CD4-positive, alpha-beta memory T cell (primary cell): ENCODE measurements at places on chromosomes 2 and 18. TPM values are rescaled to one million over a fixed set of nuclear protein-coding genes. Genes with fewer than 3 reads are reported as not detected.

GRCh38 chr2:240916571-240917008, 10.5 kb downstream of the CROCC2 start:
- H3K4me1 ChIP-seq, result no peaks in the 10 kb centered on the region
- H3K4me3 ChIP-seq, result no peak overlapping the region
- no peaks in the 10 kb centered on the region for H3K36me3 ChIP-seq
- DNase-seq, result no peak

Gene RPRM
- polyA plus RNA-seq, result 0.97 TPM

GRCh38 chr18:24470022-24470618, 9.7 kb downstream of the HRH4 start:
- no peaks in the 10 kb centered on the region for H3K4me1 ChIP-seq
- no peaks in the 10 kb centered on the region for H3K36me3 ChIP-seq
- H3K27ac ChIP-seq, result no peak overlapping the region
- no peaks in the 10 kb centered on the region for H3K27me3 ChIP-seq

DNA sequence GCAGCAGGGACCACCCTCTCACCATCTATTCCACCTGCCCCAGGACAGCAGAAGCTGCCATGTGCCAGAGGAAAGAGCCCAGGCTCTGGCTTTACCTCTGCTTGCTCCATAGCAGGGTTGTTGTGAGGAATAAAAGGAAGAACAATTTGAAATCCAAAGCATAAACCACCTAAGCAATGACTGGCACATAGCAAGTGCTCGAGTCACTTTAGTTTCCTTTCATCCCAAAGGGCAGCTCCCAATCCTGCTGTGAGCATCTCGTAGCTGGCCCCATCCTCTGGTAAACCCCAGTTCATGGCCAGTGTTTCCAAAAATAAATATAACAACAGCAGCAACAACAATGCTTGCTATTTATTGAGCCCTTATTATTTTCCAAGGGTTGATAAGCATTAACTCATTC, 923.5 kb downstream of the EPHA4 start:
- no peak overlapping the region for H3K4me3 ChIP-seq
- H3K36me3 ChIP-seq, result no peaks in the 10 kb centered on the region
- H3K4me1 ChIP-seq, result no peaks in the 10 kb centered on the region
- H3K27ac ChIP-seq, result no peak overlapping the region

DNA sequence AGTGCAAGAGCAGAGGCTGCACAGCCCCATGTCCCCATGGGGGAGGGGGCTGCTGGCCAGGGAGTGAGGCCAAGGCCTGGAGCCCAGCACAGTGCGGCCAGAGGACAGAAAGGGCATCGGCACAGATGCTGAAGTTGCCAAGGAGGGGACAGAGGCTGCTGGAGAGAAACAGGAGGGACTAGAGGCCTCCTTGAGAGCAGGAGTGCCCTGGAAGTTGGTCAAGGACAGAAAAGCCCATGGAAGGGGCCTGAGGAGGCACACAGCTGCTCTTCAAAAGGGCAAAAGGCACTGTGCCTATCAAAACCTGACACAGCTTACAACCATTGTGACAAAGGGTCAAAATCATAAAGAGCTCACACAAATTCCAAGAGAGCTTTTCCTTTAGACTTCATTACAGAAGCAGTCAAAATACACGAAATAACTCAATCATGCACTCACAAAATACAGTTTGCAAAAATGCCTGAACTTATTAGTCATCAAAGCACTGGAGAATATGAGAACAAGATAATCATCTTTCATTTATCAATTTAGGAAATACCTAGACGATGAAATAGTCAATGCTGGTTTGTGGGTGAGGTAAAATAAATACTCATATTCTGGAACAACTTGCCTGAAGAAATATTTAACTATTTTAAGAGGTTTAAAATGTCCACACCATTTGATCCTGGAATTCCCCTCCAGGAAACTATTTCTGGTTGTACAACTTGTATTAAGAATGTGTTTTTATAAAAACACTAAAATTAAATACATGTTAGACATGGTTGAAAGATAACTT, 79.6 kb downstream of the USP40 start:
- no peaks in the 10 kb centered on the region for H3K36me3 ChIP-seq
- no peak for DNase-seq
- H3K27me3 ChIP-seq, result no peaks in the 10 kb centered on the region

- H3K36me3 ChIP-seq, result no peaks in the 10 kb centered on the region
- no peaks in the 10 kb centered on the region for H3K4me1 ChIP-seq
- no peak overlapping the region for H3K4me3 ChIP-seq
- DNase-seq, result no peak
Measured at GRCh38 chr2:121220995-121221394, 64.0 kb downstream of the TFCP2L1 start.

GRCh38 chr18:76376225-76376624, 118.8 kb downstream of the ZNF516 start:
- H3K27me3 ChIP-seq, result no peaks in the 10 kb centered on the region
- H3K36me3 ChIP-seq, result no peaks in the 10 kb centered on the region
- peaks cover 39% of the 10 kb centered on the region for H3K4me1 ChIP-seq
- no peak overlapping the region for H3K27ac ChIP-seq
- H3K4me3 ChIP-seq, result no peak overlapping the region

Gene TMEFF2
- not detected for polyA plus RNA-seq

DNA sequence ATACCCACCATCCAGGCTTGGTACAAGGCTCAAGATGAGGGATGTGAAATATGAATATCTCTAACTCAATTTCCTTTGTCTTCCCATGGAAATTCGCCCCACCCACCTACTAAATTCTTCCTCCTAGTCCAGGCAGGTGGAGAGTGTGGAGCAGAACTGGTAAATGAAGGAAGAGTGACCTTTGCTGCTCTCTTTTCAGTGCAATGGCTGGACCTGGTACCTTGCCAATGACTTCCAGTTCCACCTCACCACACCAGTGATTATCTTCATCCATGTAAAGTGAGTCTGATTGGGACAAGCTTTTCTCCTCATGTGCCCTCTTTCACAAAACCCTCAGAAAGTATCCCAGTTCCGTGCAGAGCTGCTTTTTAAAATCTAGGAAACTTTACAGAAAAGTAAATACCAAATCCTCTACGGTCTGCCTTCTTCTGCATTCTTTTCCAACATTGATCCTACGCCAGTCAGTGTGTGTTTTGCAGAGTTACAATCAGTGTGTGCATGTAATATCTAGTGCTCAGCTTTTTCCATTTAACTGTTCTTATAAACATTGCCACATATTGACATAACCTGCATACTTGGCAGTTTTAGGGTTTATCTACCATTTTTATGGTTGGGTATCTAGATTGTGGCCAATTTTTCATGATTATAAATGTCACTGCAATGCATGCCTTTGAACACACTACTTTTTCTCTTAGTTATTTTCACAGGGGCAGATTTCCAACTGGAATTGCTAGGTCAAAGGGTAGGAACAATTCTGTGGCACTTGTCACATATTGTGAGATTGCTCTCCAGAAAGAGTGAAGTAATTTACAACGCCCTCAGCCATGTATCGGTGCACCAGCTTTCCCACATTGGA, 86.5 kb upstream of the SEC11C start:
- no peaks in the 10 kb centered on the region for H3K36me3 ChIP-seq
- H3K27me3 ChIP-seq, result no peaks in the 10 kb centered on the region
- no peak overlapping the region for H3K27ac ChIP-seq
- H3K4me1 ChIP-seq, result no peaks in the 10 kb centered on the region
- no peak overlapping the region for H3K4me3 ChIP-seq
- no peak for DNase-seq

- H3K27ac ChIP-seq, result no peak overlapping the region
- no peak for DNase-seq
- no peaks in the 10 kb centered on the region for H3K36me3 ChIP-seq
Measured at GRCh38 chr2:9234680-9235146, 28.1 kb downstream of the ASAP2 start.

Gene PLGLB1
- polyA plus RNA-seq, result 0.79 TPM

- no peak for DNase-seq
- H3K4me1 ChIP-seq, result no peaks in the 10 kb centered on the region
- no peak overlapping the region for H3K4me3 ChIP-seq
Measured at GRCh38 chr2:159272156-159272555, 14.3 kb downstream of the WDSUB1 start.

GRCh38 chr2:12284037-12284436, 432.7 kb upstream of the TRIB2 start:
- no peak overlapping the region for H3K4me3 ChIP-seq
- H3K36me3 ChIP-seq, result no peaks in the 10 kb centered on the region
- no peak for DNase-seq
- H3K4me1 ChIP-seq, result peaks cover 8% of the 10 kb centered on the region
- H3K27ac ChIP-seq, result no peak overlapping the region

- no peak overlapping the region for H3K27ac ChIP-seq
- no peaks in the 10 kb centered on the region for H3K36me3 ChIP-seq
- H3K27me3 ChIP-seq, result no peaks in the 10 kb centered on the region
- H3K4me3 ChIP-seq, result no peak overlapping the region
- no peaks in the 10 kb centered on the region for H3K4me1 ChIP-seq
Measured at GRCh38 chr2:62114564-62114963, 81.4 kb upstream of the B3GNT2 start.

- H3K4me3 ChIP-seq, result no peak overlapping the region
- H3K27ac ChIP-seq, result no peak overlapping the region
- H3K36me3 ChIP-seq, result no peaks in the 10 kb centered on the region
- H3K27me3 ChIP-seq, result no peaks in the 10 kb centered on the region
- no peaks in the 10 kb centered on the region for H3K4me1 ChIP-seq
Measured at GRCh38 chr18:35424356-35424755, 47.2 kb upstream of the ZNF396 start.

- no peak for DNase-seq
- no peak overlapping the region for H3K27ac ChIP-seq
- peaks cover 64% of the 10 kb centered on the region for H3K4me1 ChIP-seq
- no peaks in the 10 kb centered on the region for H3K27me3 ChIP-seq
Measured at GRCh38 chr2:197181491-197181890, 129.1 kb downstream of the ANKRD44 start.

Gene MC5R
- not detected for polyA plus RNA-seq

DNA sequence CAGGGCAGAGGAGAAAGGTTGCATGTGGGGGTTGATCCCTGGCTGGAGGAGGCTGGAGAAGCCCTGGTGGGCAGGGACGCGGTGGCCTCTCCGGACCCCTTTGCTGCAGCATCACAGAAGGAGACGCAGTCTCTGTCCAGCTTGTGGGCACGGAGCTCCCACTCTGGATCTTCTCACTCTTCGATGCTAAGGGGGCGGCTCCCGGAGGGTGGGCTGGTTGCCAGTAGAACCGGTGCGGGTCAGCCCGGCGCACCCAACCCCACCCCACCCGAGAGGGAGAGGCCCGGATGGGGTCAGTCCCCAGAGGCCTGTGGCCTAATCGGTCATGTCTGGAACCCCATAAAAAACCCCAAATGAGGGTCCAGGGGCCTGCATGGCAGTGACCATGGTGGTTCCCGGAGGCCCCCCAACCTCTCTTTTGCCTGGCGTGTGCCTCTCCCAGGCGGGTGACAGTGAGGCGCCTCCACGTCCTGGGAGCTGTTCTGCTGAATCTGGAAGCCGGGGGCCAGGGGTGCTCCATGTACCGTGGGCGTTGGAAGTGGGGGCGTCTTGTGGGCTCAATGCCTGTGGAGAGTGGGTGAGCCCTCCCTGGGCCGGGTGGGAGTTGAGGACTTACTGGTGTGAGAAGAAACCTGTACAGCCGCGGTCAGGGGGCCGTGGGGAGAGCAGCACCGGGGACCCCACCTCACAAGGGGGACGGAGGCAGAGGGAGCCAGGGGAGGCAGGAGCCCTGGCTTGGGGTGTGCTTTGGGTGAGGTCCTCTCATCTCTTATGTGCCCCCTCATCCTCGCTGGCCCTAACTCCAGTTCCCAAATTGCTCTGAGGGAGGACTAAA, 79.6 kb downstream of the RTP5 start:
- no peak overlapping the region for H3K27ac ChIP-seq
- H3K4me3 ChIP-seq, result no peak overlapping the region
- no peaks in the 10 kb centered on the region for H3K27me3 ChIP-seq
- no peaks in the 10 kb centered on the region for H3K36me3 ChIP-seq

GRCh38 chr2:174587579-174587978, 10.0 kb downstream of the WIPF1 start:
- H3K27ac ChIP-seq, result peak overlapping the region; percentile 41
- H3K4me1 ChIP-seq, result peaks cover 99% of the 10 kb centered on the region
- no peak overlapping the region for H3K4me3 ChIP-seq
- peaks cover 54% of the 10 kb centered on the region for H3K36me3 ChIP-seq
- H3K27me3 ChIP-seq, result no peaks in the 10 kb centered on the region

DNA sequence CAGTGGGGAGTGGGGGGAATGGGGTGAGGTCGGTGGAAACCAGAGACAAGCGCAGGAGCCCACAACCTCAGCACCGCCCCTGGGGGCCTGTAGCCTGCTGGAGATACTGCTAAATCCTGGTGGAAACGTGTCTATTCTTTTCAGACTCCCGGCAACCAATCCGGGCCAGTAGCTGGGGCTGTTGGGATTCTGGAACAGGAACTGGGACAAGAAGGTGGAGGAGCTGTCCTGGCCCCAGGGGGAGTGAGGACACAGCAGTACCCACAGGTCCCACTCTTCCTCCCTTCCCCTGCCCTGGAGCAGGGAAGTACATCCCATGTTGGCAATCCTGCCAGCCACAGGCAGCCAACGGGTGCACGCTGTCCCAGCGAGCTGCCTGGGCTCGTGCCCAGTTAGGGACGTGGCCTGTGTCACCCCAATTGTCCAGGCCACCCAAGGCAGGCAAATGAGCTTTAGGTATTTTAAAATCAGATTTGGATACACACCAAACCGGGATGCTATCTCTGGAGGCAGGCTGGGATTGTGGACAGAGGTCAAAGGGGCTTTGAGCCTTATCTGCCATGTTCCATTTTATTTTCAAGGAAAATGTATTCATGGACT, 51.8 kb downstream of the HS1BP3 start:
- no peaks in the 10 kb centered on the region for H3K27me3 ChIP-seq
- H3K36me3 ChIP-seq, result no peaks in the 10 kb centered on the region
- DNase-seq, result no peak

Gene OR6B2
- polyA plus RNA-seq, result not detected

Gene GAD1
- polyA plus RNA-seq, result not detected

DNA sequence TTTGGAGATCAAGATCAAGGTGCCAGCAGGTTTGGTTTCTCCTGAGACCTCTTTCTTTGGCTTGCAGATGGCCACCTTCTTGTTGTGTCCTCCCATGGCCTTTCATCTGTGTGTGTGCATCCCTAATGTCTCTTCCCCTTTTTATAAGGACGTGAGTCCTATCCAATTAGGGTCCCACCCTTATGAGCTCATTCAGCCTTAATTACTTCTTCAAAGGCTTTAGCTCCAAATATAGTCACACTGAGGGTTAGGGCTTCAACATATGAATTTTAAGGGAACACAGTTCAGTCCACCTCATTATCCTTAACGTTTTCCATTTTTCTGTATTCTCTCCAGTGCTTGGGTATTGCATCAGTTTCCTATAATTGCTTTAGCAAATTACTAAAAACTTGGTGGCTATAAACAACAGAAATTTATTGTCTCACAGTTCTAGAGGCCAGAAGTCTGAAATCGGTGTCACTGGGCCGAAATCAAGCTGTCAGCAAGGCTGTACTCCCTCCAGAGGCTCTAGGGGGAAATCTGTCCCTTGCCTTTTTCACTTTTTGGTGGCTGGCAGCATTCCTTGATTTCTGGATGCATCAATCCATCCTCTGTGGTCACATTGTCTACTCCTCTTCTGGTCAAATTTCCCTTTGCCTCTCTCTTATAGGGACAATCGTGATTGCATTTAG, 34.1 kb downstream of the CDC42EP3 start:
- no peak for DNase-seq
- no peak overlapping the region for H3K4me3 ChIP-seq
- H3K4me1 ChIP-seq, result peaks cover 82% of the 10 kb centered on the region
- no peaks in the 10 kb centered on the region for H3K36me3 ChIP-seq
- H3K27me3 ChIP-seq, result no peaks in the 10 kb centered on the region
- H3K27ac ChIP-seq, result no peak overlapping the region

Gene TDRD15
- not detected for polyA plus RNA-seq

Gene DSC3
- polyA plus RNA-seq, result not detected
